ENCODE measurements at places on chromosomes 1 and 21. TPM values are rescaled to one million over a fixed set of nuclear protein-coding genes. Genes with fewer than 3 reads are reported as not detected.

- H3K4me3 ChIP-seq, result no peak overlapping the region
- H3K4me1 ChIP-seq, result no peaks in the 10 kb centered on the region
- DNase-seq, result no peak
- H3K27ac ChIP-seq, result no peak overlapping the region
Measured at GRCh38 chr1:245591346-245592188, 436.8 kb downstream of the KIF26B start.

F3 gene
- total RNA-seq, result 50.8 TPM

GRCh38 chr1:207031632-207032264 lies 808 bp downstream of the C1orf116 start:
- no peaks in the 10 kb centered on the region for H3K36me3 ChIP-seq
- no peak overlapping the region for H3K4me3 ChIP-seq
- H3K4me1 ChIP-seq, result peaks cover 30% of the 10 kb centered on the region
- H3K27me3 ChIP-seq, result peaks cover 5% of the 10 kb centered on the region

DNA sequence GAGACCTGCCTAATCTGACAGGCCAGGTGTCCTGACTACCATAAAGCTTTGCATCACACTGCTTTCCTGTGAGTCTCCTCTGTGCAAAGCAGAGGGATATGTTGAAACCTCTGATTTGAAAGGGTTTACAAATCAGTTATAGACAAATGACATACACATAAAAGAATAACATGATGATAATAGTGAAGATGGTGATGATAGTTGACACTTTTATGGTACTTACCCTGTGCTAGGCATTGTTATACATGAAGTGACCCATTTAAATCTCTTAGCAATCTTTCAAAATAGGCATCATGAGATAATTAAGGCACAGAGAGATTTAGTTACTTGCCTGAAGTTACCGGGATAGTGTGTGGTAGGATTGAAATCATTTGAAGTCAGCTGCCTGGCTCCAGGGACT lies 34.1 kb upstream of the PKN2 start:
- H3K36me3 ChIP-seq, result no peaks in the 10 kb centered on the region
- DNase-seq, result no peak
- no peaks in the 10 kb centered on the region for H3K27me3 ChIP-seq
- no peaks in the 10 kb centered on the region for H3K4me1 ChIP-seq
- H3K4me3 ChIP-seq, result no peak overlapping the region

DNA sequence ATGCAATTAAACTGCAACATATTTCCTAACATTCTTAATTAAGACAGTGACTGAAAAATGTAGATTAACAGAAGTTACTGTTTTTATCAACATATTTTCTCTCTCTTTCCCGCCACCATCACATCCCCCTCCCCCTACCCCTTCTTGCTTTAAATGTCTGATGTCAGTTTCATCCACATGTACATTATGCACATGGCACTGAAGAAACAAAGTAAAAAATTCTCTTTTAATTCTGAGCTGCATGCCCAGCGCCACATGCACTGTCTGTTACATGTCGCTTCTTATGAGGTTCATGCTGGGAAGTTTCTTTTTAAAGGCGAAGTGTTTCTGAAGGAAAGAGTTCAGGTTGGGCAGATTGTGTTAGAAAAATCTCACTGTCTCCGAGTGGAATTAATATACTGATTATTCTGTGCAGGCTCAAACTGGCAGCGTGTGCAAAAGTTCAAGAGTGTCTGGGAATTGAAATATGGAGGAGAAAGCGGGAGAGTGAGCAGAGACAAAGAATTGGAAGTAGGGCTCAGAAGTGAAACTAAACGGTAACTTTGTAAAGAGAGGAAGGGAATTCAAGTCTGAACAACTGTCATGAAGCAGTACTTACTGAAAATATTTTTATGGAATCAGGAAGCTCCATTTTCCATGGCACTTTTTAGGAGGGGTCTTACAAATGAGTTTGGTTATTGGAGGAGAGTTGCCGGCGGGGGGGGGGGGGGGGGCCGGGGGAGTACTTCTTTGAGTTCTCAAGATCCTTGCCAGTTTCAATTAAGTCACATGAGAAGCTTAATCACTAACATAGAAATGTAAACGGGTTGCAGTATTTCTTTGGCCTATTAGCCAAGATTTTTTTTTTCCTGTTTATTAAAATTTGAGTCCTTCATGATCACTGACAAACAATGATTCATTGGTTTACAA lies 217.6 kb downstream of the SDCCAG8 start:
- H3K27ac ChIP-seq, result no peak overlapping the region
- no peak for DNase-seq
- H3K4me3 ChIP-seq, result peak overlapping the region; percentile 55
- H3K36me3 ChIP-seq, result no peaks in the 10 kb centered on the region

SPRR3 gene
- not detected for total RNA-seq

GRCh38 chr1:199466961-199467360 lies 560.5 kb upstream of the NR5A2 start:
- H3K4me1 ChIP-seq, result no peaks in the 10 kb centered on the region
- no peaks in the 10 kb centered on the region for H3K27me3 ChIP-seq
- H3K36me3 ChIP-seq, result no peaks in the 10 kb centered on the region
- H3K4me3 ChIP-seq, result no peak overlapping the region

CCDC24 gene
- total RNA-seq, result 1.4 TPM

OR2G2 gene
- total RNA-seq, result not detected
